ENCODE measurements at places on chromosomes 3 and 15. TPM values are rescaled to one million over a fixed set of nuclear protein-coding genes. Genes with fewer than 3 reads are reported as not detected.

Gene GALNT15
- total RNA-seq = 19.9 TPM

Gene ABTB1
- total RNA-seq = 3.3 TPM

Gene PLSCR5
- not detected for total RNA-seq

Gene SLC22A13
- under 0.01 TPM for total RNA-seq

Gene LRRFIP2
- 30.7 TPM for total RNA-seq

Gene PSMD2
- 463 TPM for total RNA-seq

Gene TMC3
- total RNA-seq = not detected

Gene PROS1
- 12.6 TPM for total RNA-seq

Gene IQCF5
- not detected for total RNA-seq

Gene MYZAP
- 14.4 TPM for total RNA-seq

Gene PARP15
- 0.98 TPM for total RNA-seq

Gene ANKUB1
- not detected for total RNA-seq

Gene RBP2
- not detected for total RNA-seq

Gene CCR9
- total RNA-seq = not detected

Gene MRAS
- total RNA-seq = 7.5 TPM

Gene NEK11
- 2.9 TPM for total RNA-seq

Gene OCA2
- not detected for total RNA-seq

Gene CCDC13
- not detected for total RNA-seq

Gene PRR20G
- total RNA-seq = not detected

All from vein endothelial cell (primary cell).